ENCODE measurements at places on chromosomes 13 and 19. TPM values are rescaled to one million over a fixed set of nuclear protein-coding genes. Genes with fewer than 3 reads are reported as not detected.

Gene ACP7
- not detected for total RNA-seq

Gene ADGRE1
- not detected for total RNA-seq

Gene CILP2
- 1.2 TPM for total RNA-seq

Gene SIGLEC11
- total RNA-seq, result 3.9 TPM

GRCh38 chr13:45184693-45185092 is 16.2 kb downstream of the KCTD4 start:
- H3K4me3 ChIP-seq, result no peak overlapping the region
- no peaks in the 10 kb centered on the region for H3K27me3 ChIP-seq
- H3K27ac ChIP-seq, result no peak overlapping the region
- H3K36me3 ChIP-seq, result no peaks in the 10 kb centered on the region

DNA sequence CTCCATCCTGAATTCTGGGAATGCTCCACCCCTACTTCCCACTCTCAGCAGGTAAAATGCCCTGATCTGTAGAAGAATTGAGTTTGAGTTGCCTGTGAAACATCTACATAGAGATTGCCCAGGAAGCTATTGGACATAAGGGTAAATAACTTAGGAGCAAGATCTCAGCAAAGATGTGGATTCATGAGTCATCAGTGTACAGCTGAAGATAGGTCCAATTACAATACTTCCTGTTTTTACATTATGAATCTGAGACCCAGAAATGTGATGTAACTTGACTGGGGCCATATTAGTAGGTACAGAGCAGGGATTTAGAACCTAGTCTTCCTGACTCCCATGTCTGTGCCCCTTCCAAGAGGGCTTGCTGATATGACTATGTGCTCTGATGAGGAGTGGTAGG is 79.4 kb upstream of the FNDC3A start:
- H3K4me1 ChIP-seq, result no peaks in the 10 kb centered on the region
- no peak overlapping the region for H3K27ac ChIP-seq
- no peaks in the 10 kb centered on the region for H3K36me3 ChIP-seq

DNA sequence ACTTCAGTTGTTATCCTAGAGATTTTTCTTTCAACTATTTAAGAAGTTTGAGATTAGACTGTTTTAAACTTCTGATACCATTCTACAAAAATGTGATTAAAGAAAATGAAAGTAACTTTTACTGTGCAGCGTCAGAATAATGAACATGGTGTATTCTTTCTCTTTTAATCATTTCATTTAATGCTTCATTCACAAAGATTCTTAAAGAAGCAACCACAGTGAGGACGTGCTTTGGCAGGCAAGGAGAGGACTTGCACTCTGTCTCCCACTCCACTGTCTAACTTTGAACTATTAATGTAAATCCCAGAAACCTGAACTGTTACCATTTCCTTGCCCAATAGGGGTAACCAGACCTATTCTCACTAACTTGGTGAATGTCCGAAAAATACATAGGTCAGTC is 137.0 kb downstream of the KCNRG start:
- no peaks in the 10 kb centered on the region for H3K36me3 ChIP-seq
- peak overlapping the region; percentile 3 for H3K27ac ChIP-seq
- no peak for DNase-seq
- no peaks in the 10 kb centered on the region for H3K4me1 ChIP-seq

DNA sequence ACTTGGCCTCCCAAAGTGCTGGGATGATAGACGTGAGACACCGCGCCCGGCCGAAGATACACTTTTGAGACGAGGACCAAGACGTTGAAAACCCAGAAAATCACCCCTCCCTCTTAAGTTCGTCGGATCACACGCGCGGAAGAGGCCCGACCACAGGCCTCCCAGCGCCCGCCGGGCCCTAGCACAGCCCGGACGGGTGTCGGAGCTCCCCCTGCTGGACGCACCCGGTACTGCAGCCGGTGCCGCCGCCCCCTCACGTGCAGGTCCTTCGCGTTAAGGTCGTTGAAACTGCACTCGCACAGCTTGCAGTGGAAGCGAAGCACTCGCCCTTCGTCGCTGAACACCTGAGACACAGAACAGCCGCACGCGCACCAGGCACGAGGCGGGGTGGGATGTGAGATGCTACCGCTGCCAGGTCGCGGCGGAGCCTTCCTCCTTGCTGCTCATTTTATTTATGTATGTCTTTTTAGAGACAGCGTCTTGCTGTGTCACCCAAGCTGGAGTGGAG is 35.7 kb upstream of the MATK start:
- H3K36me3 ChIP-seq, result no peaks in the 10 kb centered on the region
- peak; percentile 37 for DNase-seq
- H3K27me3 ChIP-seq, result no peaks in the 10 kb centered on the region
- no peaks in the 10 kb centered on the region for H3K4me1 ChIP-seq
- no peak overlapping the region for H3K27ac ChIP-seq
